NCI-H510A treated with DMSO at 0.1 percent for 48 hours (cell line): ENCODE measurements at places on chromosomes 2 and 18.

GRCh38 chr2:96098900-96099590, 17.3 kb downstream of the ADRA2B start:
- DNase-seq: no peak

DNA sequence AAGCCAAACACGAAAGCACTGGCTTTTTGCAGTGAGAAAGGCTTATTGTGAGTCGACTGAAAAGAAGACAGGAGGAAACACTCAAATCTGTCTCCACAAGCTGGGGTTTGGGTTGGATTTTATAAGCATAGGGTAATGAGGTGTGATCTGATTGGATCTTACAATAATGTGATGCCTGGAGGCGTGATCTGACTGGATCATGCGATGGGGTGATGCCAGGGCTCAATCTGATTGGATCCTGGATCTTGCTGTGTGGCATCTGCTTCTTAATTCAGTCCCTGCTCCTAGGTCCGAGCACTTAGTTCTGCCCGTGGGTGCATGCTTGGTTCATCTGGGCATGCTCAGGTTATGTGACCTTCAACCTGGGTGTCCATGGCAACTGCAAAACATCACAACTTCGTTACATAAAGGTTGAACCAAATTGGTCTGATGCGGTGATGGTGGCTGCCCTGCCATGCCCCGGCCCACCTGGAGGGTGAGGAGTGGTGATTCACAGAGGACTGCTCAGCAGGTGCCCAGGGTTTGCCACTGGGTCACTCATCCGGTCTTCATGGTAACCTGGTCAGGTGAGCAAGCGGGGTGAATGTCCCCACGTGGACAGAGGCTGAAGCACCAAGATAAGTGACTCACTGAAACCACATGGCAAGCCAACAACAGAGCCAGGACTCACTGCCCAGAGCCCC, 111.0 kb downstream of the KCNF1 start:
- DNase-seq: no peak

GRCh38 chr2:118146315-118147283, 58.3 kb downstream of the INSIG2 start:
- DNase-seq: no peak

DNA sequence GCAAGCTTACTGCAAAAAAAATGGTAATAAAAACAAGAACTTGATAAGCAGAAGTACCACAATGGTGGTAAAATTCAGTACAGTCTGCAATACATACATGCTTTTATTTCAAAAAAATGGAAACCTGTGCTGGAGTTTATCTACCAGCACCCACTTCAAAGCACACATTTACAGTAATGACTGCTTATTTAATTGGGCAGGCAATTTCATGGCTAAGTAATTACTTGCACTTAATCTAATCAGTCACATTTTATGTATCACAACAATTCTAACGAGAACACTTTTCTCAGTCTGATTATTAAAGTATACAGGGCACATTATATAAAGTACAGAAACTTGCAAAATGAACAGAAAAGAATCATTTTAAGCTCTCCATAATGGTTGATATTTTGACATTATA, 5.2 kb downstream of the APCDD1 start:
- no peak for DNase-seq

GRCh38 chr2:239581352-239581901, 180.6 kb upstream of the HDAC4 start:
- no peak for DNase-seq

- DNase-seq: no peak
Observed at GRCh38 chr2:85644909-85645308, 23.1 kb downstream of the SFTPB start.

GRCh38 chr2:1652034-1652790, 92.1 kb downstream of the PXDN start:
- DNase-seq: no peak

GRCh38 chr2:84022810-84023431, 436.2 kb downstream of the SUCLG1 start:
- DNase-seq: peak; percentile 32

DNA sequence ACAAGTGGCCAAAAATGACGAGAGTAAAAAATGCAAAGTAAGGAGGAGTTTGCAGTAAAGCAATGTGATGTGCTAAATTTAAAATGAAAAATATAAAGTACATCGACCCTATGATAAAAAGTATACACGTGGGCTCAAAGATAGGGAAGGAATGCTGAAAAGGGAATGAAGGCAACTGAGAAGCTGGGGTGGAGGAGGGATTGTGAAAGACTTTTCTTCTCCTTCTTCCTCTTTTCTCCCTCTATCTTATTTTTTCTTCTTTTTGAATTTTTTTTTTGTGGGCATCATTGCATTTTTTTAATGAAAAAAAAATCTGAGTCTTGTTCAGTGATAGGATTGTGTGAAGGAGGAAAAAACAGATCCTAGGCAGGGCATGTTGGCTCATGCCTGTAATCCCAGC, 57.6 kb upstream of the STK17B start:
- no peak for DNase-seq

DNA sequence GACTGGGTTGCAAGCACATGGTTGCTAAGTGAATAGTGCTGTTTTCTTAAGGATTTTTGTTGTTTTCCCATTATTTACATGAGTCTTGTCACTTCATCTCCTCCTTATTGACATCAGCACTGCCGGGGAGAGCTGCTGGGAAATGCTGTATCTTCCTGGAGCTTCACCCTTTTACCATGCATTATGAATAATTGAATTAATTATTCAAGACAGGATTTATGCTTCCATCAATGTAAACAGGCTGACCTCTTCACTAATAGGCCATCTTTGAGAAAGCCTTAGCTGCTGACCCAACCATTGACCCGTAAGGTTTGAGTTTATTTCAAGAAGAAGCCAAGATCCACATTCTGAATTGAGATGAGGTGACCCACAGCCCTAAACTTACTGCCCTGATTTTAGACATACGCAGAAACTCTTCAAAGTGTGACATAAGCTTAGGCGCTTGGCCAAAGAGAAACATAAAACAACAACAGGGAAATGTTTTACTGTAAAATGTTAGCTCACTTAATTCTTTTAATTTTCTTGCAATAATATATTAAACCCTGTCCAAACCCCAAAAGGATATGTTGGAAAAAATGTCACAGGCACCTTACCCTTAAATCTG, 365.5 kb upstream of the SYT4 start:
- DNase-seq: no peak

DNA sequence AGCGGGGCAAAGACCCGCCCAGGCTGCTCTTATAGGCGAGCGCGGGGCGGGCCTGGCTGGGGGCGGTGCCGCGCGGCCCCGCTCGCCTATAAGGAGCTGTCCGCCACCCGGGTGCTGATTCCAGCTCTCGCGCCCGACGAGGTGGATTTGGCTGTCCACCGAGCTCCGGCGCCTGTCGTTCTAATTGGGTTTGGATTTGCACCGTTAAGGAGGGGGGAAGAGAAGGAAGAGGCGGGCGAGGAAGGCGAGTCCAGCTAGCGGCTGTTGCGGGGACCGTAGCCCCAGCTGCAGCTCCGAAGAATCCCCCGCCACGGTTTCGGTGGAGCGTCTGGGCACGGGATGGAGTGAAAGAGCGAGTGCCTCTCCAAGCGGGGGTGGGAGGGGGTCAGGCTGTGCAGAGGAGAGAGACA, at the start of gene CNTNAP5:
Gene CNTNAP5, plus strand, starts transcription at position 117 of the 410 bp plus-strand sequence. CDS start 364 bp downstream, outside the sequence.
- peak; percentile 46 for DNase-seq

GRCh38 chr2:201953396-201953795, 80.3 kb upstream of the FZD7 start:
- no peak for DNase-seq

DNA sequence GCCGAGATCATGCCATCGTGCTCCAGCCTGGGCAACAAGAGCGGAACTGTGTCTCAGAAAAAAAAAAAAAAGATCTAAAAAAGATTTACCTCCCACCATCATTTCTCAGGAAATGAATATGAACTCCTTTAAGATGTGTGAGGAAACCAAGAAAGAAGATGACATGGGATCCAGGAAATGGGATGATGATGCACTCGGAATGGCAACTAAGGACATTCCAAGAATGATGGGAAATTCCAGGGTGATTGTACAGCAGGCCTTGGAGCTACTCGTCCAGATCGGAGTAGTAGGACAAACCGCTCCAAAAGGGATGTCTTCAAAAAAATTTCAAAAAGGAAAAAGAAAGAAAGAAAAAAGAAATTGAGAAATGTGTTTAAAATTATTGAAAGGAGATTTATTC, 84.9 kb upstream of the PMAIP1 start:
- no peak for DNase-seq

GRCh38 chr2:18475884-18476283, 84.6 kb downstream of the RDH14 start:
- no peak for DNase-seq

- DNase-seq: no peak
Observed at GRCh38 chr2:221484761-221485502, 87.2 kb downstream of the EPHA4 start.

- no peak for DNase-seq
Observed at GRCh38 chr2:71801969-71802368, 345.7 kb downstream of the CYP26B1 start.

DNA sequence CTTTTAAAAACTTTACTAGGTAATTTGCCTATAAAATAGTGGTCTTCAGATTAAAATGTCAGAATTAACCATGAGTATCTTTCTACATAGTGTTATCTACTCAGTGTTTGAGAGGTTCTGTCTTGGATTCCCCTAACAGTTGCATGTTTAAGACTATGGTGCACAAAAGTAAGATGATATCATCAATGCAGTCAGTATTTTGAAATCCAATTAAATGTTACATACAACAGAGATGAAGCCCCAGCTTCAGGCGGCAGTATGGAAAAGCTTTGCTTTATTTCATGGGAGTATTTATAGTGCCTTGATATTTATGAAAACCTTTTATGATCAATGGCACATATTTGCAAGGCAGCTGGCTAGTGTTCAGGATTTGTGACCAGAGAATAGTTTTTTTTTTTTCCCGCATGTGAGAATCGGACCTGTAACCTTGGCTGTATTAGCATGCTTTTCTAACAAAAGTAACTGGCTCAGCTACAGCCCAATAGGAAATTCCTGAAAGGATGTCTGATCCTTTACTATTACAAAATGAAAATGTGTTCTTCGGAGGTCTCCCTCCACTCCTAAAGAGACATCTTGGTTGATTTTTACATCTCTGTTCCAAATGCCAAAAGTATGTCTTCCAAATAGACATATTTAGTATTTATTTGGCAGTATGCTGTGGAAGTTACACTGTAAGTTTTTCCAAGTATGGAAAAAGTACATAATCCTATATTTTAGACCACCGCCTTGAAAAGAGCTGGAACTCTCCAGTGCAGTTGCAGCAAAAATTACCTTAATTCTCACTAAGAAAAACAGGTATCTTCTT, 319.3 kb upstream of the UBE2E3 start:
- DNase-seq: no peak

- DNase-seq: peak; percentile 55
Observed at GRCh38 chr2:102226612-102227391, 40.0 kb downstream of the IL1RL2 start.

DNA sequence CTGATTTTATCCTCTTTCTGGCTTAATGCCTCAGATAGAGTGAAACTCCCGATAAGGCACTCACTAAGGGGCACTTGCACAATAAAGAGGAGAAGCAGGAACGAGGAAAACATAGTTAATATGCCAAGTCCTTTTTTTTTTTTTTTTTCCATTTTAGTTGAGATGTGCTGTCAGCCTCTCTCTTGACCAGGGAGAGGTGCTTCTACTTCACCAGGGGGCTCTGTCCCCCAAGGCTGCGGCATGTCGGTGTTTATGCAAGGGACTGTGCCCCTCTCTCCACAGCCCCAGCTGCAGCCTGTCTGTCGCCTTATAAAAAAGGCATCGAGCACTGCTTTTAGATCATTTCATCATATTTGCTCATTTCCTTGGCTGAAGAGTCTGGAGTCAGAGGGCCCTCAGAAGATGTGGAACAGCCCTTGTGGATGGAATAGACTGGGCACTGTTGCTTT, 178.1 kb downstream of the SLC8A1 start:
- no peak for DNase-seq

- no peak for DNase-seq
Observed at GRCh38 chr2:19893520-19894133, 8.2 kb downstream of the TTC32 start.

GRCh38 chr18:57943723-57944122, 100.3 kb upstream of the NEDD4L start:
- no peak for DNase-seq

DNA sequence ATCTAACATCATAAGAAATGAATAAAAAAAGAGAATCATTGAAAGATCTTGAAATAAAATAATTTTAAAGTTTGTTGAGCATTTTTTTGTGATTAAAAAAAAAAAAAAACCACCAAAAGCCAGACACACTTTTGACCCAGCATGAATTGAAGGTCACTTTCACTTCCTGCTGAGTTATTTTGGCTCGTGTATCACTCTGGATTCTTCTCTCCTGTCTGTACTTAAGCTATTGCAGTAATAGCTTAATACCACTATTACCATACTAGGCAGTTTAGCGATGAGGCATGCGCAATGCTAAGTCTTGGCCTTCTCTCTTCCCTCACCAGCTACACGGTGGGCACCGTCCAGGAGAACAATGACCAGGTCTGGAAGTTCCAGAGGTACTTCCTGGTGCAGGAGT, 54.5 kb upstream of the SPP2 start:
- DNase-seq: no peak

DNA sequence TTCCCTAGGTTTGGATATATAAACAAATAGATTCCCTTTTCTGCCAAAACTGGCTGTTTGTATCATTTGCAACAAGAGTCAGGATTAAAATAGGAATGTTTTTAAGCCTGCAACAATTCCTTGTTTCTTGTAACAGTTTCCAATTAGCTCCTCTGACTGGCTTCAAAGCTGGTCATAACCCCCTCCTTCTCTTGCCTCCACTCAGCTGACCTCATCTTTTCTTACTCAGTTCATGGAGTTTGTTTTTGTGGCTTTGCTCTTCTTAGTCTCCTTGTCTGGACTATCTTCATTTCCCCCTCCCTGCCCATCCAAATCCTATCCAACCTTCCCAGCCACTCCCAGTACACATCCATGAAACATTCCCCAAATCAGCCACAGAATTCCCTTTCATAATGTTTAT, 14.3 kb upstream of the RAPH1 start:
- no peak for DNase-seq

- DNase-seq: no peak
Observed at GRCh38 chr2:28929581-28929980, 35.1 kb downstream of the WDR43 start.

DNA sequence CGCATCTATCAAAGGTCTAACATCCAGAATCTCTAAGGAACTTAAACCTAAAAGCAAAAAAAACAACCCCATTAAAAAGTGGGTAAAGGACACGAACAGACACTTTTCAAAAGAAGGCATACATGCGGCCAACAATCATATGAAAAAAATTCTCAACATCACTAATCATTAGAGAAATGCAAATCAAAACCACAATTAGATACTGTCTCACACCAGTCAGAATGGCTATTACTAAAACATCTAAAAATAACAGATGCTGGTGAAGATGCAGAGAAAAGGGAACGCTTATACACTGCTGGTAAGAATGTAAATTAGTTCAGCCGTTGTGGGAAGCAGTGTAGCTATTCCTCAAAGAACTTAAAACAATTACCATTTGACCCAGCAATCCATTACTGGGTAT, 38.0 kb downstream of the PPP3R1 start:
- no peak for DNase-seq

- no peak for DNase-seq
Observed at GRCh38 chr18:72819050-72819449, 48.7 kb downstream of the NETO1 start.

- DNase-seq: no peak
Observed at GRCh38 chr2:41197781-41198180, 745.9 kb upstream of the SLC8A1 start.

GRCh38 chr2:174054926-174055325, 89.8 kb upstream of the SP3 start:
- no peak for DNase-seq
